ENCODE measurements at places on chromosomes 2 and 18. TPM values are rescaled to one million over a fixed set of nuclear protein-coding genes. Genes with fewer than 3 reads are reported as not detected.

The VSNL1 gene
- total RNA-seq, result 0.80 TPM

GRCh38 chr2:19876751-19877150 is 25.0 kb downstream of the TTC32 start:
- no peak for DNase-seq
- no peaks in the 10 kb centered on the region for H3K36me3 ChIP-seq
- no peaks in the 10 kb centered on the region for H3K4me1 ChIP-seq
- no peak overlapping the region for H3K27ac ChIP-seq

DNA sequence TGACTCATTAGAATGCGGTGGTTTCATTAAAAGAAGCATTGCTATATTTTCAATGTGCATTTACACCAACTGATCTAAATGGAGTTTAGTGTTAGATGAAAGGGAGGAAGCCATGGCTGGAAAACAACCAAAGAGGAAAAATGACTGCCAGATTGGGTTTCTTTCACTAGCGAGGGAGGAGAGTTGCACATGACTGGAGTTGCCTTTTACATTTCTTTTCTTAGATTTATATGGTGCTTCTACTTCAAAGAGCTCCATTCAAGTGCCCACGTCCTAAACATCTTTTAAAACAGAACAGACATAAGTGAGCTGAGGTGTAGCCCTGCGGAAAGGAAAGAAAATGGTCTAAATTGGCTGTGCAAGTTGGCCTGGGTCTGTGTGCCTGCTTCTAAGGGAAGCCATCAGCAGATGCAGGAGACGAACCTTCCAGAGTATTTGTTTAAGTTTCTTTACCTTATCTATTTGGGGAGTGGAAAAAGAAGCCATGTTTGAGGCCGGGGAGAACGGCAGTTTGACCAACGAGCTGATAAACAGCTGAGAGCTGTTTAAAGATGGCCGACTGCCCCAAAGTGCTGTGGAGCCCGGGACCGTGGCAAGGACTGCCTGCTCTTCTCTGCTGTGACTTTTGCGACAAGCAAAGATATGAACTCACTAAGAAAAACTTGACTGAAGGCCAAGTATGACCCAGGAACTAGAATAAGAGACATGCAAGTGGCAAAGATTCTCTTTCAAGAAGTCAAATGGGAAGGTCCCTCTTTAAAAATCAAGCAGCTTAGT is 327.0 kb downstream of the ZNF516 start:
- H3K36me3 ChIP-seq, result no peaks in the 10 kb centered on the region
- H3K27me3 ChIP-seq, result no peaks in the 10 kb centered on the region
- H3K4me3 ChIP-seq, result no peak overlapping the region
- no peak for DNase-seq
- no peaks in the 10 kb centered on the region for H3K4me1 ChIP-seq

DNA sequence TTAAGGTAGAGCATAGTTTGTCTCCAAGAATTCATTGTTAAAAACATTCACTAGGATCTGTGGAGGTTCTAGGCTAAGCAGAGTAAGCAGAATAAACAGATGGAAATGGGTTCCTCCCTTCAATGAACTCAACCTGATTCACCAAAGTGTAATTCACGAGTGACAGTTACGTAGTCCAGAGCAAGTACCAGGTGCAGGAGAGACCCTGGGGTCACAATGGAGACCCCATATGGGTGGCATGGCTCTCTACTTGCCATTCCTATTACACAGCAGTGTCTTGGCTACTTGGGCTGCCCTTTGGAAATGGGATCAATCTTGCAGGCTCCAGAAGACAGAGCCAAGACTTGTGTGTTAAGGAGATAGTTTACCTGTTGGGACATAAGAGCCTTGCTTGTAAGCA is 7.1 kb downstream of the MYCN start:
- no peaks in the 10 kb centered on the region for H3K36me3 ChIP-seq
- H3K4me1 ChIP-seq, result no peaks in the 10 kb centered on the region
- no peak for DNase-seq
- H3K4me3 ChIP-seq, result no peak overlapping the region
- H3K27me3 ChIP-seq, result peaks cover 5% of the 10 kb centered on the region
